ENCODE measurements at places on chromosomes 16 and 17. TPM values are rescaled to one million over a fixed set of nuclear protein-coding genes. Genes with fewer than 3 reads are reported as not detected.

FADS6 gene
- not detected for total RNA-seq

CD300LB gene
- total RNA-seq, result not detected

CDH13 gene
- total RNA-seq, result 133 TPM

INCA1 gene
- total RNA-seq, result 0.11 TPM

C16orf82 gene
- not detected for total RNA-seq

LRRC45 gene
- total RNA-seq, result 18.6 TPM

PCGF2 gene
- 4.0 TPM for total RNA-seq

HSF4 gene
- 5.2 TPM for total RNA-seq

TMEM204 gene
- 4.8 TPM for total RNA-seq

TPSB2 gene
- not detected for total RNA-seq

KRT16 gene
- 0.12 TPM for total RNA-seq

SLC5A10 gene
- total RNA-seq, result not detected

RHBDF1 gene
- 39.8 TPM for total RNA-seq

HS3ST3B1 gene
- 19.7 TPM for total RNA-seq

FN3K gene
- total RNA-seq, result 16.1 TPM

KRT12 gene
- total RNA-seq, result not detected

KDM6B gene
- 7.5 TPM for total RNA-seq

STH gene
- not detected for total RNA-seq

C16orf92 gene
- not detected for total RNA-seq

CD300A gene
- total RNA-seq, result not detected

TMIGD1 gene
- total RNA-seq, result not detected

SLC6A4 gene
- 0.11 TPM for total RNA-seq
